Activated CD4-positive, alpha-beta T cell treated with anti-CD3 and anti-CD28 coated beads, Interleukin-2, Interleukin-4, amounts not matched to agents 100 ng/mL and 50 ng/mL, durations not matched to agents 16 hours and 8 hours (primary cell): ENCODE measurements at places on chromosomes 1 and 21.

- DNase-seq = peak; percentile 80
Observed at GRCh38 chr1:204431310-204432184, 19.9 kb upstream of the PPP1R15B start.

- no peak for DNase-seq
Observed at GRCh38 chr1:3410142-3410925, 44.1 kb upstream of the ARHGEF16 start.

GRCh38 chr1:101079341-101079740, 53.8 kb upstream of the DPH5 start:
- DNase-seq = no peak

DNA sequence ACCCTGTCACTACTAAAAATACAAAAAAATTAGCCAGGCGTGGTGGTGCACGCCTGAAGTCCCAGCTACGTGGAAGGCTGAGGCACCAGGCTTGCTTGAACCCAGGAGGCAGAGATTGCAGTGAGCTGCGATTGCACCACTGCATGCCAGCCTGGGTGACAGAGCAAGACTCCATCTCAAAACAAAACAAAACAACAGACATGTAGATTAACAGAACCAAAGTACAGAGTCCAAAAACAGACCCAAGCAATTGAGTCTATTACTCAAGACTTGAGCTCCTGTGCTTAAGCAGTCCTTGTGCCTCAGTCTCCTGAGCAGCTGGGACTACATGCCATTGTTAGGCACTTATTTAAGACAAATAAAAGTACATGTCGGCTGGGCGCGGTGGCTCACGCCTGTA, 9.5 kb upstream of the ACOT11 start:
- no peak for DNase-seq

- no peak for DNase-seq
Observed at GRCh38 chr1:165355139-165355976, 1.2 kb downstream of the LMX1A start.

DNA sequence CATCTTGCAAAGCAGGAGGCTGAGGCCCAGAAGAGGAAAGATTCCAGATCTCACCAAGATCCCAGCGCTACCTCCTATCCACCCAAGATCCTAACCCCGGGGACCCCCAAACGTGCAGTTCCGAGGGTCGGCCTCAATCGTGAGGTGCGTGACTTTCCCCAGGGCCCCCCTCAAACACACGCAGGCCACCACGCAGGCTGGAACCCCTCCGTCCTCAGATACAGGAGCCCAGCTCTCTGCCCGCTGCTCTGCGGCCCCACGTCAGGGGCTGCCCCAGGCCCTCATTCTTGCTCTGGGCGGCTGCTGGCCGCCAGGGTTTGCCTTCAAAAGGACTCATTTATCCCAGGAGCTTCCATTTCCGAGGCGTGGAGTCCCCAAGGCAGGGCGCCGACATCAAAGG, 39.9 kb downstream of the KRTAP10-1 start:
- no peak for DNase-seq

GRCh38 chr1:236829085-236829484, 34.0 kb downstream of the MTR start:
- DNase-seq = no peak

- DNase-seq = no peak
Observed at GRCh38 chr1:243475966-243476365, 220.1 kb downstream of the SDCCAG8 start.

- DNase-seq = no peak
Observed at GRCh38 chr21:36965720-36966065, 776 bp downstream of the HLCS start.

DNA sequence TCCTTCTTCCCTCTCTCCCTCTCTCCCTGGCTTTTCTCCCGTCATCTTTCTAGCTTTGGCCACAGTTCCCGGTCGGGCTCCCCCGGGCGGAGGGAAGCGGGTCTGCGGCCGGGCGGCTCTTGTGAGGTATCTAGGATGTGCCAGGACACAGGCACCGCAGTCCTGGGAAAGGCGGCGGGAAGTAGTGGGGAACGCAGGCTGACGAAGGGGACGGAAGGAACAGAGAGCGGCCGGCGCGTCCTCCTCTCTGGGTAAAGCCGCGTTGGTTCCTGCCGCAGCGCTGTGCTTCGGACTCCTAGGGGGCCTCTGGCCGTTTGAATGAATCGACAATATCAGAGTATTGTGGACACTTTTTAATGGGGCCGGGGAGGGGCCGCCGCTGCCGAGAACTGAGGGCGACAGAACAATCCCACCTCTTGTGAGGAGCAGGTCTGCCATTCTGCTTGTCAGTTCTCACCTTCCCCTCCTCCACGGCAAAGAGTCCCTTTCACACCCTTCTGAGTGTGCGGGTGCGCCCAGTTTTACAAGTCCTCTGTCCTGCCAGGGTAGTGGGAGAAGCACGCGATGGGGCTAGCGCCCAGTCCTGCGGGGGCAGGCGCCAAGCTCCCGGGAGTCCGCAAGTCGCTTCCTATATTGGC, 1.2 kb upstream of the LHX9 start:
- DNase-seq = no peak

GRCh38 chr1:59427784-59428183, 130.9 kb downstream of the FGGY start:
- DNase-seq = no peak

GRCh38 chr1:207316141-207316540, 5.3 kb upstream of the CD55 start:
- DNase-seq = no peak

- DNase-seq = no peak
Observed at GRCh38 chr1:167486090-167486824, 32.1 kb downstream of the CD247 start.

GRCh38 chr1:231478811-231479210, 49.7 kb upstream of the TSNAX start:
- DNase-seq = no peak
